DND-41 (cell line): ENCODE measurements at places on chromosomes 1 and 21.

DNA sequence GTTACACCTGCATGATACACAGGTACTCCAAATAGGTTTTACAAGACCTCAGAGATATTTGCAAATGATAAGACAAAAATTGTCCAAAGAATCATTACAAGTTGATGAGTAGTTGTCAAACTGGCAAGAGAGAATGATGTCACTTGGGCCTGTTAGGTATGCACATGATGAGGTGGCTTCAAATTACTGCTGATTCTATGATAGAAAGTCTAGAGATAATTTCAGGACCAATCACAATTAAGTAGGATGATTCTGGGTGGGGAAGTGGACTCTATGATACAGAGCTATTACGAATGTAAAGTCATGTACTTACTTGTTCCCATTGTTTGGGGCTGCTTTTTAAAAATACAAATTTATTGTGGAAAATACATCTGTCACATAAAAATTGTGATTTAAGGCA, 5.2 kb upstream of the SPRR1B start:
- DNase-seq, result no peak

DNA sequence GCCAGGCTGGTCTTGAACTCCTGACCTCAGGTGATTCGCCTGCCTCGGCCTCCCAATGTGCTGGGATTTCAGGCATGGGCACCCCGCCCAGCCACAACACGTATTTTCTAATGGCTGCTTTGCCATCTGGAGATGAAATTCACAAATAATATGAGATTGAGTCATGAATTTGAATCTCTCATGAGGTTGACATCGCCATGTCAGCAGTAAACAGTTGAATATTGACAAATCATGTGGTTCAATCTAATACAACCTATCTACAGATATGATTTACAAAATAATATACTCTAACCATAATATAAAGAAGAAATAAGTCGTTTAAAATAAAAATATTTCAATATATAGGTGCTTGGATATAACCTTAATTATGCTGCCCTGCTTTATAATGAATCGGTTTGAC, 42.1 kb downstream of the MYOM3 start:
- no peak for DNase-seq

DNA sequence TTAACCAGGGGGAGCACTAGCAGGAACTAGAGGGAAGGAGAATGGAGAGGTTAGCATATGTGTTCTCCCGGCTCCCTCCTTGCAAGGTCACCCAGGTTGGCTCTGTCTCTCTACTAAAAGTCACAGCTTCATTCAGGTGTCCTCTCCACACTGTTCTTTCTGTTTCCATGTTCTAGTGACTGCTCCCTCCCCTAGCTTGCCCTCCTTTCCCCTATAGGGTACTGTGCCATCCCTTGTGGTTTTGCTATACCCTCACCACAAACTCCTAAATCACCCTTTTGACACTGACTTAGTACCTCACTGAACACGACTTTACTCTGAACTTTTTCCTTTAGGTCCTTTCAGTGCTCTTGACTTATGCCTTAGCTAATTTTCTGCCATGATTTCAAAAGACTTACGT, 389.3 kb downstream of the ST6GALNAC3 start:
- DNase-seq, result no peak

DNA sequence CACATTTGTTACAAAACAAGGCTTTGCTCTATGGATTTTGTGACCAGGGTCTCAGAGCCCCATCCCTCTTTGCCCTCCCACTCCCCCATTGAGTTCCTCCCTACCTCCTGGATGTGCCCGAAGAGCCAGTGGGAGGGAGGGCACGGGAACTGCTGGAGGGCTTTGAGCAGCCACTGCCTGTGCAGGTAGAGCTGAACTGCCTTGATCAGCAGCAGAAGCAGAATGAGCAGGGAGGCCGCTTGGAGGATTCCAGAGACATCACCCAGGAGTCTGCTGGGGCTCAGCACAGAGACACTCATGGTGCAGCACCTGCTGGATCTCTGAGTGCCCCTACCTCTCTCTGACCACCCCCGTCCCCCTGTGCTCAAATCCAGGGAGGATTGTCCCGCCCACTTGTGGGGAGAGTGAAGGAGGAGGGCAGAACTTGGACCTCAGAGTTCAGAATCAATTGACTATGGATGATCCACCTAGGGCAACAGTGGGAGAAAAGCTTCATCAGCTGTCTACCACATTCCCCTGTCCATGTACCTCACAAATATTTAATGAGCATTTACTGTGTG, at the start of gene CYP4A11:
TSS of gene CYP4A11 (minus strand) at position 342 of the 560 bp plus-strand sequence. CDS start at position 299, 43 bp downstream.
- DNase-seq, result no peak

DNA sequence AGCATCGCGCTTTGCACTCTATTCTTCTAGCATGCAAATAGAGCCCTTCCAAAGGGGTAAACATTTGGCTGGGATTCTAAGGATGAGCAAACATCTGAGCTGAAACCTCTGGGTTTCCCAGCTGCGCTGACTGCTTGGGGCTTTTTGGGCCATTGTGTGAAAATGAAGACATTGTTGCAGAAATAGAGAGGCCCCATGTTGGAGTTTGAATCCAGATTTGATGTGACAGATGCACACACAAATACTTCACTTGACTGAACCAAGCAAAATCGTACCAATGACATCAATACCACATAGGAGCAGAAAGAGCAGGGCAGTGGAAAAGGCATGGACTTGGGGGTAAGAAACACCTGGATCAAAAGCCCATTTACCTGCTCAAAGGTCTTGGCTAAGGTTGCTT, 144.6 kb upstream of the HMGB4 start:
- DNase-seq, result no peak

- no peak for DNase-seq
Measured at GRCh38 chr1:13757693-13758092, 57.7 kb downstream of the PRDM2 start.

DNA sequence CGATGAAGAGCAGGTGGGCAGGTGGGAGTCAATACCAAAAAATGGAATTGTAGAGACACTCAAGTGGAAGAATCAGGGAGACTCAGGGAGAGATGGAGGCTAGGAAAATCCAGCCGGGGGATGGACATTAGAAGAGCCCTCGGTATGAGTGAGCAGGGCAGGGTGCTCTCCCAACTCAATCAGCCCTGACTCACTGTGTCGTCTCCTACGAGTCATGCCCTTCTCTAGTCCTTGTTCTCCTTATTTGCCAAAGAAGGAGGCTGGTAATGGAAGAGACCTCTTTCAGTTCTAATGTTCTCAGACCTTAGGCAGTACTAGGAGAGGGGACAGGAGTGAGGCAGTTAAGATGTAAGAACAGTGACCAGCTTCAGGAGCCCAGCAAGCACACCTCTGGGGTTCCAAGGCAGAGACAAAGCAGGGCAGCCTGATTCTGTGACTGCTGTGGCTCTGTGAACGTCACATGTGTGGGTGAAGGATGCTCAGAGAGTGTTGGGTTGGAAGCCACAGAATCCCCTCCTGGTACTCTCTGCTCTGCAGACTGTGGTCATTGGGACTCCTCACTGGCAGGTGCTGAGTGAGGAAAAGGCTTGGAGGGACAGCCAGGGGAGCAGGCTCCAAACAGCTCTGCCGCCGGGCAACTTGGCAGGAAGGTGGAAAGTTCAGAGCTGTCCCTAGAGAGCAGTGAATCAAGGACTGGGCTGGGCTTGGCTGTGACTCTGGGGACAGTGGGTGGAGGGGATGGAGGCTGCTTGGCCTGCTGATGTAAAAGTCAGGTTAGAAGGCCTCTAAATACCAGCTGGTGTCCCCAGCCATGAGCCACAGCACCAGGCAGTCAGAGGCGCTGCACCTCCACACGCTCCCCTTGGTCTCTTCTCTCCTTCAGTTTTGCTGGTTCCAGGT, 11.1 kb upstream of the GJA5 start:
- DNase-seq, result no peak

- DNase-seq, result no peak
Measured at GRCh38 chr1:11414926-11415538, 63.9 kb upstream of the DISP3 start.
